ENCODE measurements at places on chromosomes 1 and 21. TPM values are rescaled to one million over a fixed set of nuclear protein-coding genes. Genes with fewer than 3 reads are reported as not detected.

DNA sequence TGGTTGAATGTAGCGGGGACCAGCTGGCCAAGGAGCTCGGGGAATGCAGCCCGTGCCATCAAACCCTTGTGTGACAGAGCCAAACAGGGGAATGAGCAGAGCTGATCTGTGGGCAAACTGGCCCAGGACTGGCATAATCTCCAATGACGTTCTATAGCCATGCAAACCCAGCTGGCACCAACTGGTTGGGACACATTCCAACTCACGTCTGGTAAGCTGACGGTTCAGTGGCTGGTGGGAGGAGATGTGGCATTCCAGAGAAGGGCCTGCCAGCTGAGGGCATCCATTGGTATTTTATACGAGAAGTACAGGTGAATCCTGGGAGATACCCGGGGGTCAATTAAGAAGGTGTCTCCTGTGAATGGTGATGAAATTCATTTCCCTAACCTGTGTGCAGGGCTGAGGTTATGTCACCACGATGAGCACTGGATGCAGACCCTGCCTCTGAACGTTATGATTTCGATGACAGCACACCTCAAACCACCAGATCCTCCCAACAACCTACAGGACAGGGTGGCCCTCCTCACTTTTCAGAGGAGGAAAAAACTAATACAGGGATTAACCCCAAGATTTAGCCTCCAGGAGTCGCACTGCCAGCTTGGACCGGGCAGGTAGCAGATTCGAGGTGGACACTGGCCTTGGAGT is 39.0 kb upstream of the RUNX3 start:
- no peaks in the 10 kb centered on the region for H3K27me3 ChIP-seq
- H3K27ac ChIP-seq = peak overlapping the region; percentile 90
- H3K36me3 ChIP-seq = peaks cover 16% of the 10 kb centered on the region
- H3K4me1 ChIP-seq = peaks cover 85% of the 10 kb centered on the region

DNA sequence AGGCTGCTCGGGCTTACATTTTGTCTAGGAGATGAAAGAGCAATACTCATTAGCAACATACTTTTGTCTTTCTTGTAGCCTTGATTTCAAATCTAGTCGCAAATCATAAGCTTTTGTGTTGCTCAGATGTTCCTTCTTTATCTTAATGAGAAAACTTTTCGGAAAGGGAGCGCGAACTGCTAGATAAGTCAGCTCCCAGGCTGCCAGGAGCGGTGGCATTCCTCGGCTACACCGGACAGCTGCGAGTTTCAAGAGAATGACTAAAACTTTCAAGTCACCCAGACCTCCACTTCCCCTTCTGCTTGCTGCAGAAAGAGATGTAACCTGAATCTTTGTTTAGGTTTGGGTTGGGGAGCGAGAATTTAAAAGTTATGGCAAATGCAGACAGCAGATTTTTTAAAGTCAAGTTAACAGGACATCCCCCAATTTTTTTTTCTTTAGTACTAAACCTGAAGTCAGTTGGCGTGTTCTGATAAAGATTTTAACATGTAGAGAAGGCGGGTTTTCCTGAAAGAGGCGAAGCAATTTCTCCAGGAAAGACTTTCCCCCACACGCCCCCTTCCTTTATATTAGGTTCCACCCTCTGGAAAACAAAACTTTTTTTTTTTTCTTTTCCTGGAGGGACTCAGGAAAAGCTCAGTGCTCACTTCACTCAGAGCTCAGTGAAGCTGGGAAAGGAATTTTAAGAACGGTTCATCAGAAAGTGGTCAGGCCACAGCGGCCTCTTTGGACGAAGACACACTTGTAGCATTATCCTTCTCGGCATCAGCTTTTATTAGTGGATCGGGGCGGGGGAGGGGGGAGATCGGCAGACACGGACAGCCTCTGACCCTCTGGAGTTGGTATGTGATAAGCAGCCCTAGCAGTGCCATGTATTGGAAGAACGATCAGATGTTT is at the start of gene LHX8:
TSS of gene LHX8 (plus strand) at position 639 of the 897 bp plus-strand sequence. CDS start 2,227 bp downstream, outside the sequence.
- peak within 1 kb of the TSS; percentile 39 for H3K27ac ChIP-seq
- peaks cover 28% of the 10 kb centered on the region for H3K36me3 ChIP-seq
- peak within 1 kb of the TSS; percentile 78 for H3K4me3 ChIP-seq
- H3K27me3 ChIP-seq = peaks cover 80% of the 10 kb centered on the region
- H3K4me1 ChIP-seq = peaks cover 14% of the 10 kb centered on the region

- DNase-seq = no peak
- peaks cover 66% of the 10 kb centered on the region for H3K36me3 ChIP-seq
Measured at GRCh38 chr1:27410709-27411108, 18.3 kb downstream of the GPR3 start.

DNA sequence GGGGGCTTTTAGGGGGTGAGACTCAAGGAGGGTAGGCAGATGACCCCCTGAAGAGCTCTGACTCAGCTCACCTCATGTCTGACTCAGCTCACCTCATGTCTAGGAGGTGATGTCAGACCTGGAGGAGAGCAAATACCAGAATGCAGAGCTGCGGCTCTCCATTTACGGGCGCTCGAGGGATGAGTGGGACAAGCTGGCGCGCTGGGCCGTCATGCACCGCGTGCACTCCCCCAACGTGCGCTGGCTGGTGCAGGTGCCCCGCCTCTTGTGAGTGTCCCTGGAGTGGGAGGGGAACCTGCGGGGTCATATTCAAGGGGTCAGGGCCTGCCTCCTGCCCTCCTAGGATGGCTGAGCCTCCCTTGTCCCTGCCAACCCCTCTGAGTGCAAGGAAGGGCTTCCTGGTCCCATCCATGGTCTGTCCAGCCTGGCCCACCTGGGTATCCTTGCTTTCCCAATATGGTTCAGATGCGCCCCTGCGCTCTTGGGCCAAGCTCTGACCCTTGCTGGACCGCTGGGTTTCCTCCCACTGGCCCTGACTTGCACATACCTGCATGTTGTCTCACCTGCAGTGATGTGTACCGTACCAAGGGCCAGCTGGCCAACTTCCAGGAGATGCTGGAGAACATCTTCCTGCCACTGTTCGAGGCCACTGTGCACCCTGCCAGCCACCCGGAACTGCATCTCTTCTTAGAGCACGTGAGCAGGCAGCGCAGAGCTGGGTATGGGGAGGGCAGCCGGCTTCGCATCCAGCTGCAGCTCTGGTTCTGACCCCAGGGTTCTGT is 9.1 kb downstream of the AMPD2 start:
- peaks cover 23% of the 10 kb centered on the region for H3K4me1 ChIP-seq
- H3K27ac ChIP-seq = no peak overlapping the region
- H3K27me3 ChIP-seq = no peaks in the 10 kb centered on the region

DNA sequence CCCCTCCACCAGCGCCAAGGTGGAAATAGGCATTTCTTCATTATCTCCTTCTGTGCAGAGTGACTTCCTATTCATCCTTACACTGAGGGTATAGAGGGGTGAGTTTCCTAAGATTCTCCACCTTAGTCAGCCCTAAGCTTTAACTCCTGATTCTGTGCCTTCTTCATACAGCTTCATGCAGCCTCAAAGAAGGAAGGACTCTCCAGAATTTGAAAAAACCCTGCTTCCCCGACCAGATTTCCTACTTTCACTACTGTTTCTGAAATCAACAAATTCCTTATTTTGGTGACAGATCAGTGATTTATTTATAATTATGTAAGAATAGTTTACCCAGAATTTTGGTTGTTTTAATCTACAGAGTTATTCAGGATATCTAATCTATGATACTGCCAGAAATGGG is 28.6 kb downstream of the GFI1 start:
- no peaks in the 10 kb centered on the region for H3K27me3 ChIP-seq
- H3K4me3 ChIP-seq = no peak overlapping the region
- H3K4me1 ChIP-seq = peaks cover 46% of the 10 kb centered on the region
- no peaks in the 10 kb centered on the region for H3K36me3 ChIP-seq
- H3K27ac ChIP-seq = peak overlapping the region; percentile 16

- no peak within 1 kb of the TSS for H3K27ac ChIP-seq
- H3K36me3 ChIP-seq = no peaks in the 10 kb centered on the region
- peaks cover 18% of the 10 kb centered on the region for H3K4me1 ChIP-seq
- peak; percentile 79 for DNase-seq
- peak within 1 kb of the TSS; percentile 48 for H3K4me3 ChIP-seq
Measured at GRCh38 chr1:8317647-8318381, at the start of gene SLC45A1. SLC45A1 (plus strand) TSS chr1:8318114; CDS start chr1:8324330, 6,216 bp downstream.

- no peak overlapping the region for H3K27ac ChIP-seq
- no peaks in the 10 kb centered on the region for H3K27me3 ChIP-seq
- H3K4me1 ChIP-seq = no peaks in the 10 kb centered on the region
- DNase-seq = no peak
Measured at GRCh38 chr1:43874716-43875115, 58.9 kb upstream of the ARTN start.

The UBASH3A gene
- total RNA-seq = 74.0 TPM

The GRIK1 gene
- not detected for total RNA-seq

The CLCNKA gene
- not detected for total RNA-seq

The TNNI3K gene
- total RNA-seq = not detected

The MR1 gene
- total RNA-seq = 27.9 TPM

The CR2 gene
- total RNA-seq = not detected

The PYHIN1 gene
- 12.5 TPM for total RNA-seq

The PSRC1 gene
- 38.2 TPM for total RNA-seq

Measured in activated CD8-positive, alpha-beta T cell treated with anti-CD3 and anti-CD28 coated beads, Interleukin-2, amount 10 ng/mL, durations not matched to agents 7 days and 5 days (primary cell).